Type B pancreatic cell (in vitro differentiated cells): ENCODE measurements at places on chromosomes 2 and 18. TPM values are rescaled to one million over a fixed set of nuclear protein-coding genes. Genes with fewer than 3 reads are reported as not detected.

SANBR gene
- 12.6 and 22.3 TPM in 2 replicates for total RNA-seq

PUM2 gene
- total RNA-seq = 98.5 and 112 TPM in 2 replicates

RAPGEF4 gene
- total RNA-seq = 4.3 and 4.4 TPM in 2 replicates

C2orf74 gene
- 8.7 and 13.1 TPM in 2 replicates for total RNA-seq

ALPI gene
- 1.5 and 6.5 TPM in 2 replicates for total RNA-seq

MGAT4A gene
- 32.5 and 60.0 TPM in 2 replicates for total RNA-seq

SRD5A2 gene
- 0.26 TPM in 1 of 2 replicates, not detected in the other for total RNA-seq

CXCR1 gene
- total RNA-seq = not detected in 2 replicates

GRP gene
- 1.2 and 3.0 TPM in 2 replicates for total RNA-seq

CCDC138 gene
- 9.1 and 27.9 TPM in 2 replicates for total RNA-seq

ANKRD62 gene
- total RNA-seq = not detected in 2 replicates

RND3 gene
- 161 and 169 TPM in 2 replicates for total RNA-seq

LRRTM4 gene
- total RNA-seq = 5.4 and 6.5 TPM in 2 replicates

RAB27B gene
- total RNA-seq = 9.3 and 9.4 TPM in 2 replicates

KIF3C gene
- total RNA-seq = 15.4 and 25.5 TPM in 2 replicates

CHMP1B gene
- total RNA-seq = 41.4 and 71.3 TPM in 2 replicates

SIGLEC15 gene
- 0.41 and 0.76 TPM in 2 replicates for total RNA-seq

RUFY4 gene
- total RNA-seq = not detected in 2 replicates

LYPD6 gene
- total RNA-seq = 11.7 and 16.4 TPM in 2 replicates

EPHA4 gene
- 78.3 and 82.4 TPM in 2 replicates for total RNA-seq

ARHGEF4 gene
- 15.7 and 31.4 TPM in 2 replicates for total RNA-seq

SERPINB7 gene
- total RNA-seq = 15.2 and 78.2 TPM in 2 replicates

ST3GAL5 gene
- 12.9 and 16.7 TPM in 2 replicates for total RNA-seq

PSD4 gene
- total RNA-seq = 38.8 and 79.1 TPM in 2 replicates

NT5C1B gene
- not detected in 2 replicates for total RNA-seq

RGPD4 gene
- not detected in 2 replicates for total RNA-seq

GAREM1 gene
- 17.8 and 20.7 TPM in 2 replicates for total RNA-seq

PDE1A gene
- total RNA-seq = 1.3 and 3.6 TPM in 2 replicates

STK16 gene
- total RNA-seq = 34.2 and 37.5 TPM in 2 replicates

CAB39 gene
- total RNA-seq = 49.2 and 66.9 TPM in 2 replicates

SESTD1 gene
- 43.4 and 75.9 TPM in 2 replicates for total RNA-seq

TMEM163 gene
- 4.0 and 4.1 TPM in 2 replicates for total RNA-seq

PAX8 gene
- total RNA-seq = 2.1 and 56.9 TPM in 2 replicates

LRRC30 gene
- not detected in 2 replicates for total RNA-seq

GAD1 gene
- 1.7 and 2.2 TPM in 2 replicates for total RNA-seq

KLHL30 gene
- total RNA-seq = 0.07 TPM in 1 of 2 replicates, not detected in the other

GAREM2 gene
- 3.1 and 16.9 TPM in 2 replicates for total RNA-seq

NXPH2 gene
- total RNA-seq = 1.1 and 5.0 TPM in 2 replicates

KCNJ13 gene
- 1.6 and 2.9 TPM in 2 replicates for total RNA-seq
